CD4-positive, alpha-beta T cell treated with Interleukin-17A for 4 hours (primary cell): ENCODE measurements at places on chromosomes 7 and 10.

- DNase-seq = no peak
These were observed 14.2 kb upstream of the NMT2 start for GRCh38 chr10:15182540-15183207.

DNA sequence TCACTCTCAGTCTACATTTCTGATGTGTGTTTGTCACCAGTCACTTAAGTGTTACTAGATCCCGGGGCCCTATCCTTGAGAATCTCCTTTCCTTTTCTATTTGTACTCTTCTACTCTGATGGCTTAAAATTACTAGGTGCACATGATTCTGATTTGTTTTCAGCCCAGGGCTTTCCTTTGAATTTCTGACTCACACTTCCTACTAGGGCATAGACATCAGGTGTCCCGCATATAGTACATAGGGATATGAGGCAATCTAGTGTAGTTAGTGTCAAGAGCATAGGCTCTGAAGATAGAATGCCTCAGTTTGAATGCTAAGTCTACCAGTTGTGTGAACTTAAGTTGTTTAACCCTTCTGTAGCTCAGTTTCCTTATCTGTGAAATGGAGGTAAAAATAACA is 49.4 kb upstream of the LRRN3 start:
- no peak for DNase-seq

- no peak for DNase-seq
These were observed 91.5 kb upstream of the MXI1 start for GRCh38 chr10:110115784-110116520.

GRCh38 chr7:133912916-133913697 is 214.0 kb upstream of the LRGUK start:
- DNase-seq = no peak

DNA sequence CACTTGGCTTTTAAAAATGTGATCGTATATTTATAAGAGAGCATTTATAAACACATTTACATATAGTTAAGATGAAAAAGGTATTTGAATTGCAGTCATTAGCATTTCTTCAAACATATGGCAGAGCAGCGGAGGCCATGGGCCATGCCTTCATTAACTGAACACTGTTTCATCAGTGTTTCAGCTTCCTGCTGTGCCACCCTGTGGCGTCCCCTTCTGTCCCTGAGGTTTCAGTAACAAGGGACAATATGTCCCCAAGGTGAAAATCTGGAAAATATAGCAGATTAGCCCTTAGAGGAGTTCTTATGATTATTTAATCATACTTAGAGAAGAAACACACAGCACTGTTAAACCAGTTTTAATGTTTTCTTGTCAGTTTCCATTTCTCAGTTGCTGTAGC is 577.8 kb downstream of the ETV1 start:
- DNase-seq = no peak

DNA sequence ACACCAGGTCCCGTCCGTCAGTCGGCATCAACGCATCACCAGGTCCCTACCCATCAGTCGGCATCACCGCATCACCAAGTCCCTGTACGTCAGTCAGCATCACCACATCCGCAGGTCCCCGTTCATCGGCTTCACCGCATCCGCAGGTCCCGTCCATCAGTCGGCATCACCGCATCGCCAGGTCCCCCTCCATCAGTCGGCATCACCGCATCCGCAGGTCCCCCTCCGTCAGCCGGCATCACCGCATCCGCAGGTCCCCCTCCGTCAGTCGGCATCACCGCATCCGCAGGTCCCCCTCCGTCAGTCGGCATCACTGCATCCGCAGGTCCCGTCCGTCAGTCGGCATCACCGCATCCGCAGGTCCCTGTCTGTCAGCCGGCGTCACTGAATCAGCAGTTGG is 55.1 kb downstream of the IGF2BP3 start:
- no peak for DNase-seq

DNA sequence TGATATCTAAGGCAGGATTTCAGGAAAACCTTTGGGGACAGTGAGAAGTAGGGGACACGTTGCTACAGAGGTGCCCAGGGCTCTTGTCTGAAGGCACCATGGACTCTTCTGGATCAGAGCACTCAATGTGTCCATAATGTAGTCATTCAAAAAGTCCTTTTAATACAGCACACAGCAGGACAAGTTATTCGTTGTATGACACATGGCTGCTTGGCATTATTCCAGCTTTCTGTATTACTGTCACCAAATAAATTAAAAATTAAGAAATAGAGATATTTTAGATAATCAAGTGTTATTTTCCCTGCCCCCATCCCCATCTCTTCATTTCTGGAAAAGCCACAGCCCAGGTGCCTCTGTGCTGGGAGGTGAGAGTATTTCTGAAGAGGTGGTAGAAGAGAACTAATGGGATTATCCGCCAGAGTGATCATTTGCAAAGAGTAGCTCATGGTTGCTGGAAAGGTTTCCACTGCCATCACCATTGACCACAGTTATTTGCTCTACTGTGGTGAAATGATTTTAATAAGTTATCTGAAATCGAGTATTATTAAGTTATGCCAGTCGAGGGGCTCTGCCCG is 83.0 kb downstream of the CXCL12 start:
- DNase-seq = no peak

GRCh38 chr7:88243345-88243909 is 23.6 kb upstream of the SRI start:
- DNase-seq = no peak

GRCh38 chr10:121296378-121296777 is 301.9 kb downstream of the FGFR2 start:
- no peak for DNase-seq

- no peak for DNase-seq
These were observed 153.6 kb downstream of the FGFR2 start for GRCh38 chr10:121444520-121445165.

DNA sequence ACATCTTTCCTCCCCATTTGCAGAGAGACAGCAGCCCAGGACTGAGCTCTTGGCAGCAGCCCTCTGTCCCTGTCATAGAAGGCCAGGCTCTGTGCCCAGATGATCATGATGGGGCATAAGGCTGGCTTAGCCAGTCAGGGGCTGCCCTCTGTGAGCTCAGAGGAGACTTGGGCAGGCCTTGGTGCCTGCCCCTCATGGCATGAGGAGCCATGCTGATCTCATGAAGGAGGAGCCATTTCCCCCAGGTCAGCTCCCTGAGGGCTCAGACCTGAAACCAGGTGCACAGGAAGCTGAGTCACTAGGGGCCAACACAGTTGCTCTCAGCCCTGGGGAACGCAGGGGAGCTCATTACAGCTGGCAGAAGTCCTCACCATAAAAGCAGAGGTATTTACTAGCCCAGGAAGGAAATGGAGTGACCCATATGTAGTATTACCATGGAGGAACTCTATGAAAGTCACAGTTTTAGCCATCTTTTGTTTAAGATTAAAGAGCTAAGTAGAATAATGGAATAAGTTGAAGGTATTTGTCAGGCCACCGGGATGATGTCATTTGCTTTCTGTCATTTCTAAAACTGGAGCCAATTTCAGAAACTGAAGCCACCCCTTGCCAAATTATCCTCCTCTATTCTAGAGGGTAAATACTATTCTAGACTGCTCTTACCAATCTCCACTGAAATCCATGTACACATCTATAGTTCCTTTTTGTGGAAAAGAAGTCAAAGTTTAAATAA is 362.4 kb upstream of the ZNF32 start:
- no peak for DNase-seq

DNA sequence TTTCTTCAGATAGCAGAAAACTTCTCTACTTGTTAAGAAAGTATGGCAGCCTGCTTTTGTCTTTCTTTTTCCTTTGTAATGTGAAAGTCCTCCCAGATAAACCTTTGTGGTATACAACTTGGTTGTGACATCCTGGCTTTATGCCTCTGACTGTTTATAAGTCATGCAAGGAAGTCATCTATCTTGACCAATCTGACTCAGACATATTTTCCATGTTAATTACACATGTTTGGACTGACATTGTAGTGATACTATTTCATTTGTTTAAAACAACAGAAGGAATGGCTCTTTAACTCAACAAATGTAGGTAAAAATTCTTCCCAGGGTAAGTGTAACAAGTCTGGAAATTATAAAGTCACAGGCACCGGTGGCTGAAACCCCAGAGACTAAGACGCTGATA is 341.6 kb upstream of the MEOX2 start:
- DNase-seq = no peak

DNA sequence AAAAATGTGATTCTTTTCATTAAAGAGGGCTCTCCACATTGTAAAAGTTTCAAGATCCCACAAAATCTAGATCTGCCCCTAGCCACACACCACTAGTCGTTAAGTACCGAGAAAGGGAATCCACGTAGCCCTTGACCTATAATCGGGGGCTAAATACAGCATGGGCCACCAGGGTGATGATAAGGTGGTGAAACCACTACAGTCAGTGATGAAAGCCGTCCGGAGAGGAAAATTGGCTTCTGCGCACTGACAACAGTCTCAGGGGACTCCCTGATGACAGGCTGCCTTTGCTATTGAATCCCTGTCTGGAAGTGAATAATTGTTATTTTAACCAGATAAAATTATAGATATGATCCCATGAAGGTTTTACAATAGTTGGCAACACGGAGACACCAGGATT is 4.6 kb downstream of the TECTB start:
- DNase-seq = no peak

GRCh38 chr10:89475125-89475524 is 60.3 kb downstream of the SLC16A12 start:
- DNase-seq = no peak

GRCh38 chr10:4018054-4018511 is 233.1 kb upstream of the KLF6 start:
- DNase-seq = no peak

DNA sequence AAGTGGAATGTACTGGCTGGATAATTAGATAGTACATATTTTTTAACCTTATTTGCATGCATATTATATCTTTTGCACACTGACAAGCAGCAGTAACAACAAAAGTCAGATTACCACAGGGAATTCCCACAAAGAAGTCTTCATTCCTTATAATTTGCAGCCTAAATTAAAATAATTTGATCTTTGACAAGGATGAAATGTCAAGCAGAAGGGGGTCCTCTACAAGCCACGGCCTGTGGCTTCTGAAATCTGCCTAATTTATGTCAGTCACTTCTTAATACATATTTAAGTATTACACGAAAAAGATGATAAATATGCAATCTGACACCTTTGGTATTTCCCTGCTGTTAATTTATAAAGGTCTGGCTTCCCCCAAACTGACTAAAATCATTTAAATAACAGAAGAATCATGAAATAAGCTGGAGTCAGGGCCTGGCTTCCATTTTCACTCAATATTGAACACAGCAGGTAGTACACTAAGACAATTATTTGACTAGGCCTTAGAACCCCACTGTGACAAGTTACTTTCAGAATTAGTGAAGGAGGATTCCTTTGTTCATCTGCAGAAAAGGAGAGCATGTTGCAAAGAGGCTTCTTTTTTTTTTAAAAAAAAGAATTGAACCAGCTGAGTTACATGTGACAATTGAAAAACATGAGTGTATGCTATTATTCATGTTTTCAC is 351.1 kb upstream of the ETV1 start:
- no peak for DNase-seq

DNA sequence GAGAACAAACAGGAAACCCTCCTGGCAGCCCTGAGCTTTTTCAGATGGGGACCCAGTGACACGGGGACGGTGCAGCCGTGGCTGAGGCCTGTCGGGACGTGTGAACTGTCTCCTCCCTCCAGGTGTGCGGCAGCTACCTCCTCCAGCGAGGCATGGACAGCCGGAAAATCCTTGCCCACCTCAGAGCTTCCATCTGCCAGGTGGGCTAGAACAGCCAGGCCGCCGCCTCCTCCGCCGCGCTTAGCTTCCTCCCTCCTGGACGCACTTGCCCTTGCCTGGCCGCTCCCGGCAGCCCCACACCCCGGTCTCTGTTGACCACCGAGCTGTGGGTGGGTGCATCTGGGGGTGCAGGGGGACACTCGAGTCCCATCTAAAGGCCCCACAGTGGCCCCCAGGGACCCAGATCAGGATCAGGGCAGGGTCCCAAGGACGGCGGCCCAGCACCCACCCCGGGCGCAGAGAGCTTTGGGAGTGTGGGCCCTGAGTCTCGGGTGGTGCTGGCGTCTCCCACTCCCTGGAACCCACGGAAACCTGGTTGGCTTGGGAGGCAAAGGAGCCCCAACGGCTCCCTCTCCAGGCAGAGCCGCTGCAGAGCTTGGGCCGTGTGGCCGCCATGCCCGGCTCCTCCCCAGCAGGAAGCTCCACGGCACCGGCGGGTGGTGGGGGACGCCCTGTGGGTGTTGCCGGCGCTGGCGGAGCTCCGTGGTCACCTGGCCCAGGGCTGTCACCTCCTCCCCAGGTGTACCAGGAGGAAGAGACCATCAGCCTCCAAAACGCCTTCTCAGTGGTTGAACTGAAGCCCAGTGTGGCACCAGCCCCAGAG is 32.9 kb upstream of the UTF1 start:
- DNase-seq = no peak

DNA sequence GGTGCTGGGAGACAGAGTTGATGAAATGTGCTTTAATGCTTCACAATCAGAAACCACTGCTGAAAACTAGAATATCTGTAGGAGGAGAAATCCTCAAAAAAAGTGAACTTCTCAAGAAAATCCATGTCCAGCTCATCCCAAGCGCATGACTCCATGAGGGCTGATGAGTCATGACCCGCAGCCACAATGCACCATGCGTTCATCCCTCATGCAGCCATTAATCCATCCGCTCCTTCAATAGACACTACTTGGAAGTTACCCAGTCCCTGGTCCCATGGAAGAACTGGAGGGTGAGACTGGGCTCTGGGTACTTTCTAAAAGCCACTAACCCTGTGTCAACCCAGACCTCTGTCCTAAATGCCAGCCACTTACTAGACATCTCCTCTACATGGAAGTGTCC is 24.4 kb downstream of the TMEM273 start:
- DNase-seq = no peak

GRCh38 chr7:101598422-101598985 is 30.6 kb downstream of the MYL10 start:
- DNase-seq = no peak

- no peak for DNase-seq
These were observed 7.4 kb downstream of the HK1 start for GRCh38 chr10:69285699-69286098.

- DNase-seq = no peak
These were observed 30.1 kb downstream of the C10orf90 start for GRCh38 chr10:126640401-126640800.

DNA sequence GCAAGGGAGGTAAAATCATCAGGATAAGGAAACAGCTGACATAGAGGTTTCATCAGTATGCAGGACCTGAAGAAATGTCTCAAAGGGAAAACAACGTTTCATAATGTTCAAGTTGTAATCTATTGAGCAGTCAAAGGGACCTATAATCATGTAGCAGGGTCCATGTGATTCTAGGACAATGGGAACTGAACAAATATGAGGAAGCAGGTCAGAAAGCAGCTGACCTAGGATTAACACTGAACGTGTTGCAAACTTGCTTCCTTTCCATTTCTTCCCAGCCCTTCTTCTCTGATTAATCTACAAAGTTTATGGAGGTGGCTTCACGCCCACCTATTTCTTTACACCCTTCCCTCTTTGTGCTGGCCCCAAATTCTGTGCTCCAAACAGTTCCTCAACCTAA is 256.9 kb upstream of the AKR1E2 start:
- DNase-seq = no peak

GRCh38 chr7:103934508-103934907 is 55.0 kb downstream of the RELN start:
- no peak for DNase-seq
